NCI-H2081 treated with DMSO at 0.1 percent for 48 hours (cell line): ENCODE measurements at places on chromosomes 2 and 18.

- DNase-seq: no peak
These were observed 11.5 kb downstream of the GPR55 start for GRCh38 chr2:230913406-230914143.

DNA sequence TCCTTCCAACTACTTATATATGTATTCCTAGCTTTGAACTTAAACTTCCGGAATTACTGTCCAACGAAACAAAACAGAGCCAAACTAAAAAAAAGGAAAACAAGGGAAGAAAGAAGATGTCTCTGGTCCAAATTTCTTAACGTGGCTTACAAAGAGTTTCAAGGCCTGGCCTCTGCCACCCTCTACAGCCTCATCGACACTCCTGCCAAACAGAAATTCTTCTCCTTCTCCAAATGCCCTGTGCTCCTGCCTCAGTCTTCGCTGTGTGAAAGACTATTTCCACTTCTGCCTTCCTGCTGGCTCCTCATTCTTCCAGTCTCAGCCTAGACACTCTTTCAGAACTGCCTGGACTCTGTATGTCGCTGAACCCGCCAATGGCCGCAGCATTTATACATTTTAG is 249.2 kb downstream of the TXNL1 start:
- DNase-seq: no peak

- no peak for DNase-seq
These were observed 36.6 kb upstream of the CCNYL1 start for GRCh38 chr2:207674826-207675225.

DNA sequence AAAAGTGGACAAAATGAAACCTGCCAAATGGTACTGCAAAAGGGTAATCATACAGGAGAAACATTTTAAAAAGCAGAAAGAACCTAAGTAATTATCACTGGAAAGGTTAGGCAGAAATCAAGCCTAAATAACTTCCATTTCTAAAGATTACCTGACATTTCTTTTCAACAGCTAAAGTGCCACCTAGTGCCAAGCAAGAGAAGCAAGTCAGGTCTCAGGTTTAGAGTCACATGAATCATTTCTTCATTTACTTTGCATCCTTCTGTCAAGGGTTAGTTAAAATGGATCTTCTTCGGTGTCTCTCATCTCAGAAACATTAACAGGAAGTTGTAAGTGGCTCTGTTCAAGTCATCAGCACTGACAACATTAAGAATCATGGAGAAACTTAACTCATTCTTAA is 90.3 kb downstream of the AKAIN1 start:
- DNase-seq: no peak

GRCh38 chr2:114022360-114023085 is 132.6 kb downstream of the ACTR3 start:
- DNase-seq: no peak

GRCh38 chr2:153823880-153824279 is 47.8 kb upstream of the GALNT13 start:
- no peak for DNase-seq

GRCh38 chr18:2091937-2092336 is 479.4 kb downstream of the METTL4 start:
- no peak for DNase-seq
